Stimulated activated CD8-positive, alpha-beta memory T cell treated with anti-CD3 and anti-CD28 coated beads, Interleukin-12 subunit alpha, Interleukin-12 subunit beta, amount 100 ng/mL, for 1 hour (primary cell): ENCODE measurements at places on chromosomes 5 and 9.

- DNase-seq: no peak
These were observed 23.4 kb downstream of the PAEP start for GRCh38 chr9:135584934-135585333.

GRCh38 chr9:3475300-3476020 is 50.3 kb downstream of the RFX3 start:
- no peak for DNase-seq

- no peak for DNase-seq
These were observed 47.5 kb downstream of the UIMC1 start for GRCh38 chr5:176959051-176959450.

GRCh38 chr9:137250329-137251193 is 525 bp upstream of the STPG3 start:
- DNase-seq: no peak

DNA sequence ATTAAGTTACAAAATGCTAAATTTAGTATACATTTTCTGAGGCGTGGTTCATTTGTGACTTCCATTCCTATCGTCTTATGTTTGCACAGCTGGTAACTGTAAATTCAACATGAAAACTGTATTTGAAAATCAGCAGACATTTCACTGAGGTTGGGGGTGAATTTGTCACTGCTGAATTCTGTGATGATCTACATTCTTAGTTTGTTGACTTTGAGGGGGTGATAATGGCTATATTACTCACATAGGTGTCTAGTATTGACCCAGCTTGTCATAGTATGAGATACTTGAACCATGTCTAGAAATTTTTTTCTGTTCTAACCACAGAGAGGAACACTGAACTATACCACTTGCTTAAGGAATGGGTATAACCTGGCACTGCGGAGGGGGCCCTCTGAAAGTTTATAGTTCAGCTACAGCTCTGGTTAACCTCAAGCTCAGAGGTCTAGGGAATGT is 313.3 kb downstream of the PIK3R1 start:
- no peak for DNase-seq

DNA sequence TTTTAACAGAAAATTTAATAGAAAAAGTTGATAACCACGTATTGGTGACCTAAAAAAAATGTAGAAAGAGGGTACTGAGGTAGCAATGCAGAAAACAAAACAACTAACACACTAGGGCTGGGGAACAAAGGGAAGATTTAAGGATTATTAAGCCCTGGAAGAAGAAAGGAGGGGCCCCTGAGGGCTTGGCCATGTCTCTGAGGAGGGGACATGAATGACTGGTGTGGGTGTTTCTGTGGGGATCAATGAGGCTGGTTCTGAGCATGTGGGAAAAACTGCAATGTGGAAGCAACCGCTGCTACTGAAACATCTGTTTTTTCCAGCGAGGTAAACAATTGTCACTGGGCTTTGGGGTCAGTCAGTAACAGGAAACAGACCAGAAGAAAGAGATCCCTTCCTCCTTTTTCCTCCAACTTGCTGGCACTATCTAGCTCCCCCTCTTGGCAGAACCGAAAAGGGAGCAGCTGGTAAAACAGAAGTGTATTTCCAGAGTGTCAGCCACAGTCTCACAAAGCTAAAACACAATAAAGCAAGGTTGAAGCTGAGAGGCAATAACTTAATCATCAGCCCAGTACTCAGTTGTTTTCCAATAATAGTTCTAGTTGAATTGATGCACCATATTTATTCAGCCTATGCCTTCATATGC is 48.3 kb downstream of the ATPSCKMT start:
- no peak for DNase-seq
